ENCODE measurements at places on chromosomes 6 and 20. TPM values are rescaled to one million over a fixed set of nuclear protein-coding genes. Genes with fewer than 3 reads are reported as not detected.

The TXLNB gene
- 1.9 TPM for polyA plus RNA-seq

The MAS1 gene
- polyA plus RNA-seq, result 0.01 TPM

The PAK5 gene
- 0.49 TPM for polyA plus RNA-seq

GRCh38 chr6:55064711-55065420 is 109.4 kb upstream of the HCRTR2 start:
- no peak for DNase-seq

DNA sequence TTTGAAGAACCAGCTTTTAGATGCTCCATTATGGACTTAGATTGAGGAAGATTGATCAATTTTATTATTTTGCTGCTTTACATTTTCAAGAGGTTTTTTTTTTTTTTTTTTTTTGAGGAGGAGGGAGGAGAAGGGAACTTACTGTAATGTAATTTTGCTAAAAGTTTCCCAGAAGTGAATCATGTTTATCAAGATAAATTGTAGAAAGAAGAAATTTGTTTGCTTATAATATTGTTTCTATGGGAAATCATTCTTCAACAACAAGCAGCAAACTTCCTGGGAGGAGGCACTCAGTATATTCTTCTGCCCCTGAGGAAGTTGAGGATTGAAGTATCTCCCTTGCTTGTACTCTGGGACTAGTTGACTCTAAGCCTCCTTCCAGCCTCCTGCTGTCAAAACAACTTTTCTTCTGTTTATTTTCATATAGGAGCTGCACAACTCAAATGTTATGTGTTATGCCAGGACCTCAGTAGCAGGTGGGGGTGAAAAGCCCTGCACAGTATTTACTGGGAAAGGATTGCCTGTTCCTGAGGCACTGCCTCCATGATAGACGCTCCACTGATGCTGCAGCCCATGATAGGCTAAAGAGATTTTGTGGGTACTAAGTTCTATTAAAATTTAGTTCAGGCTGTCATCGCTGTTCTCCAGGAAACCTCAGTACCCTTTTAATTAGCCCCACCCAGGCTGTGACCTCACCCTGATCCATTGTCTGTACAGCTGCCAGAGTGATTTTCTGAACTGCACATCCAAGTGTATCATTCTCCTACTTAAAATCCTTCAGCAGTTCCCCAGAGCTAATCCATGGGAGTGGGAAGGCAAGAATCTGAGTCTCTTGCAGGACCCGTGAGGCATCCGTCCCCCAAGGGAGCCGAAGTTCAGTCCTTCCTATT is 51.9 kb downstream of the CARMIL1 start:
- DNase-seq, result no peak

- peak; percentile 31 for DNase-seq
Observed at GRCh38 chr6:39892490-39893129, 41.7 kb downstream of the MOCS1 start.

- DNase-seq, result no peak
Observed at GRCh38 chr6:12528136-12528535, 188.4 kb upstream of the PHACTR1 start.

GRCh38 chr6:19836799-19837510 is at the start of gene ID4:
Gene ID4 (plus strand): TSS chr6:19837370. CDS start chr6:19837755, 385 bp downstream.
- DNase-seq, result peak; percentile 98

- no peak for DNase-seq
Observed at GRCh38 chr6:106186714-106187113, 100.6 kb downstream of the PRDM1 start.

Data from renal pelvis (tissue), 12 donors.